ENCODE measurements at places on chromosomes 7 and 10. TPM values are rescaled to one million over a fixed set of nuclear protein-coding genes. Genes with fewer than 3 reads are reported as not detected.

STOX1 gene
- total RNA-seq = 2.0 TPM

JAKMIP3 gene
- total RNA-seq = 3.0 TPM

LRRC4 gene
- 0.82 TPM for total RNA-seq

TMEM243 gene
- 26.9 TPM for total RNA-seq

- DNase-seq = peak; percentile 59
Observed at GRCh38 chr10:44985175-44985681, 6.6 kb upstream of the DEPP1 start.

DNA sequence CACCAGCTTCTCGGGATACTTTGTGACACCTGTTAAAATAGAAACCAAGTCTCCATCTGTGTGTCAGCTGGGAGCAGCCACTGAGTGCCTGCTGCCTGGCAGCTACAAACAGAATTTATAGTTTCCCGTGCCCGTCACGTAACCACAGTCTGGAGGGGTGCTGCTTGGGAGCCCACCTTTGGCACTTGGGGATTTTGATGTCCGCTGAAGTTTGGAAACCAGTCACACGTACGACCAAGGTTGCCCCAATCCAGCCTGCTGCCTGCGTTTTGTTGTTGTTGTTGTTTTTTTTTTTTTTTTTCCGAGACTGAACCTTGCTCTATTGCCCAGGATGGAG, 1.6 kb downstream of the TRRAP start:
- DNase-seq = no peak

DNA sequence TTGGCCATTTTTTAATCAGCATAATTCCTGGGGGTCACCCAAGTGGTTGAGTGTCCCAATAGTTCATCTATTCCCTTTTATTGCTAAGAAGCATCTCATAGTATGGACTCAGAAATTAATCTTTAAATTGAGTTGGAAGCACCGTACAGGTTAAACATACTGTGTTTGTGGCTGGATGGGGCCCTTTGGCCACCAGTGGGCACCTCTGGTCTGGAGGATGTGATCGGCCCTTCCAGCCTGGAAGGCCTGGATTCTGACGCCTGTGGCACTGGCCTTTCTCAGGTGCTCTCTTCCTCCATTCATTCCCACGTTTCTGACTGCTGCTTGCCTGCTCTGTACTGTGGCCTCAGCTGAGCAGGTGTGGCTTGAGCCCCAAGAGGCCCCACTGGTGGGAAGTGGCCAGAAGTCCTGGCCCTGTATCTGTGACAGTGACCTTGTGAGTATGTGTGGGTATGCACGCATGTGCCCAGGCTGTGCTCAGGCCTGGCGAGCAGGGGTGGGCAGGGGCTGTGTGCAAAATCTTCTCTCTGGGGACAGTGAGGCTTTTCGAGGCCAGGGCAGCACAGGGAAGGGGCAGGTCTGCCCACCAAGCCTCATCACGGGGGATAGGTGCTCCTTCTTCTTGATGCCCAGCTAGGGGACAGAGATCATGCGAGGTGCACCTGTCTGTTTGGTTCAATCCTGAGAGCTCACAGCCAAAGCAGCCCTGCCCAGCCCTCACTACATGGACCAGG, 30.1 kb downstream of the LDB3 start:
- DNase-seq = no peak

DNA sequence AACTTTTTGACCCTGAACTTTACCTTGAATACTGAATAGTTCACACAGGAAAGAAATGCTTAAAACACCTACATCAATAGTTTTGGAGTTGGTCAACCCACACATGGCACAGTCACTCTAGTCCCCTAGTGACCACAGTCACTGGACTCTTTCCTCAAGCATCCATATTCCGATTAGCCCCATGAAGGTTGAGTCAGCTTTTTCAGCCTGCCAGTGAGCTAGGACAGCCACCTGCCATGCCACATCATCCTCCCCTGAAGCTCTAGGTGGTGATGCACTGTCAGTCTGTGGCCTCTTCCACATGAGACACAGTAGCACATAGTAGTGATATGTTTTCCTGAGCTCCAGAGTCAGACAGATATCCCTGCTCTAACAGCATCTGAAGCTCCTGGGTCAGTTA, 537.2 kb downstream of the XPNPEP1 start:
- no peak for DNase-seq

GRCh38 chr10:21406595-21407193, 118.8 kb downstream of the SKIDA1 start:
- DNase-seq = no peak

GRCh38 chr10:35000936-35001335, 89.2 kb downstream of the CUL2 start:
- no peak for DNase-seq

DNA sequence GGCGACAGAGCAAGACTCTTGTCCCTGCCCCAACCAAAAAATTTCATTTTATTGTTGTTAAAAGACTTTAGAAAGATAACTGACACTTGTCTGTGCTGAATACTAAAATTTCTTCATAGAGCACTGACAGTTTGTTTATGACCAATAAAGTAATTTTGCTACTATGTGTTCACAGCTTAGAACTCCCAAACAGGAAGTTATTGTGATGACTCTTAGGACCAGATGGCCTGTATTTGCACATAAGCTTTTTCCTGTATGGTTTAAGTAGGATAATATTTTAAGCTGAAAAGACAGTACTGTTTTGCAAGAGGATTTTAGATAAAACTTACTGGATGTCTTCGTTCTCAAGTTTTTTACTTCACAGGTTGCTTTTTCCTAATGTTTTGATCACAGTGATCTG, 80.7 kb downstream of the MMRN2 start:
- no peak for DNase-seq

DNA sequence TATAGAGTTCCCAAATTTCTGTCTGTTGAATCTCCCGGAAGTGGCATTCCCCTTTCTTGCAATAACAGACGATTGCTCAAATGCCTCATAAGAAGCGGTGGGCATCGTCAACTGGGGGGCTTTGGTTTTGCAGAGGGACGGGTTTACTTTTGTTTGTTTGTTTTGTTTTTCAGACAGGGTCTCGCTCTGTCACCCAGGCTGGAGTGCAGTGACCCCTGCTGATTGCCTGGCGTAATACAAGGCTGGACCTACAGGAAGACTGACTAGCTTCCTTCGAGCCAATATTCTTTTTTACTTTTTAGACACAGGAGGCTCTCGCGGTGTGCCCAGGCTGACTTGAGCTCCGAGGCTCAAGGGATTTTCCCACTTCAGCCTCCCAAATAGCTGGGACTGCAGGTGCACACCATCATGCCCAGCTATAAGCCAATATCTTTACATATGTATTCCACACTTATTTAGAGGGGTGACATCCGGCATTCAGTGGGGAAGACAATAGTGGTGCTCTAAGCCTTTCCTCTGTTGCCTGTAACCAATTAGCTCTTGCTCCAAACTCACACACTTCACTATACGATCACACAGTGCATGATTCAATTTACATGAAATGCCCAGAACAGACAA, 58.1 kb downstream of the FHIP2A start:
- no peak for DNase-seq

GRCh38 chr10:26464632-26465280, 26.6 kb downstream of the APBB1IP start:
- no peak for DNase-seq

DNA sequence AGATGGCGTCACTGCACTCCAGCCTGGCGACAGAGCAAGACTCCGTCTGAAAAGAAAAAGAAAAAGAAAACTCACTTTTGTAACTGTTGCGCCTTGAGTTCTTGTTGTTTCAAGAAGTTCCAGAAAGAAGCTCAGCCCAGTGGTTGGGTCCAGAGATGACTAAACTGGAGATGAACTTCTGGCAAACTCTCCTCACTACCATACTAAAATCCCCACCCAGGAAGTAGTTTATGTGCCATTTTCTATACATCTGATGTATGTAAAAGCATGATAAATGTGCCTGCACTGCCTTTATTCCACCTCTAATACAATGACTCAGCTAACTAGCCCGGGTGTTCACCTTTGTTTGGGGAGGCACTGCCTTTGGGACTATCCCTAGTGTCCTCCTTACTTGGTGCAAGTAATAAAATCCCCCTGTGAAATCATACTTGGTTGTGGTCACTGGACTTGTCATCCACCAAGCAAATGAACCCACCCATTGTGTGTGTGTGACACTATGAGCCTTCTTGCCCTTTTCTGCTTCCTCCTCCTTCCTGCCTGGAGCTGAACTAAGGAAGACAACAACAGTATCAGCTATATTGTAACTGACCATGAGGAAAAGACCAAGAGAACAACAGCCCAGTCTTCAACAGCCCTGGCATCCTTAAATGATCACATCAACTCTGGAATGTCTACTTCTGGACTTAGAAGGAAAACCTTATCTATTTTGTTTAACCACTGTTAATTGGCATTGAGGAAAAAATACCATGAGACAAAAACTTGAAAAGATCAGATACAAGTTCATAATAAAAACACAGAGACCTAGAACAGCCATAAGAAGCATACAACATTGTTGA, 33.6 kb downstream of the JMJD1C start:
- DNase-seq = no peak

- DNase-seq = peak; percentile 82
Observed at GRCh38 chr10:72308320-72308987, 34.7 kb downstream of the DDIT4 start.

DNA sequence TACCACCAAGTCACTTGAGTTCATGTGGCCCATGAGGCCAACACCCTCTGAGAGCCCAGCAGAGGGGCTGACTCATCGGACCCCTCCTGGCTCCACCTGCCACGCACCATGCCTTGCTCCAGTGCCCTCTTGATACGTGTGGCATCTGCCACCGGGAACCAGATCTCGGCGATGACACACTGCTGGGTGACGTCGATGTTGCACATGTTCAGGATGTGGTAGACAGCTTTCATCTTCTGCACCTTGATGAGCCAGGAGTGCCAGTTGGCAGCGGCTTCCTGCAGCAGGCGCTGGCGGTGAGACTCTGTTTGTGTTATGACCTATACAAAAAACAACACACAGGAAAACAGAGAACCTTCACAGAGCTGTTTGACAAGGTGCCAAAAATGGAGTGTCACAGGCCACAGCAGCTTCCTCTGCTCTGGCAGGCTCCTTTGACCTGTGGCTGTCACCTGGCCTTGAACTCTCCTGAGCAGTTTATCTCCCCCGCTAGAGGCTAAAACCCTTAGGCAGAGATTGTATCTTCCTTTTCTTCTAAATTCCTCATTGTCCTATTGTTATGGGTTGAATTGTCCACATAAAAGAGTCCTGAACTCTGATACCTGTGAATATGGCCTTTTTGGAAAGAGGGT, 45.2 kb upstream of the TMEM213 start:
- no peak for DNase-seq

DNA sequence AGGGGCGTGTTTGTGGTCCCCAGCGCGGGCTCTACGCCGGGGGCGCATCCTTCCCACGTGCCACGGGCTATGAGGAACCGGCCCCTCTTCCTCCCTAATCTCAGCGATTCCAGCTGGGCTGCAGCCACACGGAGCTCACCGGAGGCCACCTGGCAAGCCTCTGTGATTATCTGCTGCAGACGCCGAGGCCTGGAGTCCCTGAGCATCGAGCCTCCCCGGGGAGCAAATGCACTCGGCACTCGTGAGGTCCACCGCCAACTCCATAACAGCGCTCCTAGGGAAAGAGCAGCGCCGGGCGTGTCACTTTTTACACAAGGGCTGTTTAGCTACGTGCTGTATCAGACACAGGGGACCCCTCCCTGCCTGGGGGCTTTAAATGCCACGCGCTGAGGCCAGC, 101.2 kb downstream of the DYNC2I1 start:
- DNase-seq = no peak

DNA sequence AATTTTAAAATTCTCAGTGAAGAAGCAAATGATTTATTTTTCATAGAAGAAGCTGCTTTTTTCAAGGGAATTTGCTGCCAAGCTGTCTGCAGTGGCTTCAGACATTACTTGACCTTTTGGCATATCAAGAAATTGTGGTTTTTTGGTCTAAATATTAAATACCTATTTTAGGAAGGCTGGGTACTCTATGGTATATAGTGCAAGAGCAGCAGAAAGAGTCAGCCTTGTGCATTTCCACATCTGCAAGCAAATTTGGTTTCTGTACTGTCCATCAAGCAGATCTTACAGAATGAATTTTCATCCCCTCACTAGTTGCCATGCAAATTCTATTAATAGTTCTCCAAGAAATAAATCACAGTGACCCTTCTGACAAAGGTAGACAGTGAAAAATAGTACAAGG, 222.0 kb downstream of the BICC1 start:
- DNase-seq = no peak

GRCh38 chr7:98399462-98399861, 1.4 kb downstream of the BAIAP2L1 start:
- no peak for DNase-seq

DNA sequence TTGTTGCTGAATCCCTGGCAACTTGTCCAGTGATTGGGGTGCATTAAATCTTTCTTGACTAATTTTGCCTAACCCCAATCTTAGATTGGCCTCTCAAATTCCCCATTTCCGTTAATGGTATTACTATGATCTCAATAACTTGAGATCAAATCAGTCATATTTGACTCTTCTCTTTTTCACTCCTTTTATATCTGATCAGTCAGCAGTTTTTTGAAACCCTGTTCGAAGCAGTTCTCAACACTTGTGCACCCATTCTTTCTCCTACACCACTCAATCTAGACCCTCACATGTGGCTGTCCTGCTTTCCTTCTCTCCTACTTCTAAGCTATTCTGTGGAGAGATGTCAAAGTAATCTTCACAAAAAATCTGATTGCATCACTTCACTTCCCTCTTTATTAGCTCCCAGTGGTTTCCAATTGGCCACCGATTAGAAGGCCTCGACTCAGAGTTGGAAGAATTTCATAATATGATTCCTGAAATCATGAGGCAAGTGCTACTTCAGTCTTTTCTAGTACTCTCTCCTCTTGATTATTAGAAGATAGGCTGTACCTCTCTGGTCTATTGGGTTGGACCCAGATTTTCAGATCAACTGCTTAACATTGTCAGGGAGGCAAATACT, 128.9 kb downstream of the ZNF365 start:
- no peak for DNase-seq

- no peak for DNase-seq
Observed at GRCh38 chr7:65233409-65234034, 140.1 kb upstream of the ZNF92 start.

All from sigmoid colon (tissue), 7 donors.